Stimulated activated CD4-positive, alpha-beta T cell treated with anti-CD3 and anti-CD28 coated beads, TNF-alpha, amount 100 ng/mL, for 24 hours (primary cell): ENCODE measurements at places on chromosomes 3 and 15.

- no peak for DNase-seq
Measured at GRCh38 chr15:51727141-51727897, 10.1 kb downstream of the LYSMD2 start.

GRCh38 chr15:69673291-69673881, 220.8 kb downstream of the RPLP1 start:
- DNase-seq, result no peak

GRCh38 chr3:168532135-168532534, 436.4 kb upstream of the GOLIM4 start:
- DNase-seq, result no peak

DNA sequence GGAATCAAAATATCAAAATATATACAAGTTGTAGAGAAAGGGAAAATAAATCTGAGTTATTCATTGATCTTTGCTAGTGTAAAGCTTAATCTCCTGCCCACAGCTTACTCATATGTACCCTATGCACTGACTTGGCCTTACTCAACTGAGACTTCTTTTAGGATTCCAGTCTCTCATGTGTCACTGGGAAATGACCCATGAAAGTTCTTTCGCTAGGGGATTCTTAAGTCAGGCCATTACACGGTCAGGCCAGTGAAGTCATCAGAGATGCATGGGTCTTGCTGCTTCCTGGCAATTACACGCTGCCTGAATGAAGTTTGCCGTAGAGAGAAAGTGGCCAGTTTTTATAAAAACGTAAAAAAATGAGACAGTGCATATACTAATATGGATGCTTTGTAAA, 20.7 kb upstream of the LPP start:
- no peak for DNase-seq

- no peak for DNase-seq
Measured at GRCh38 chr3:189914799-189915198, 205.9 kb downstream of the P3H2 start.
